ENCODE measurements at places on chromosomes 1 and 21.

DNA sequence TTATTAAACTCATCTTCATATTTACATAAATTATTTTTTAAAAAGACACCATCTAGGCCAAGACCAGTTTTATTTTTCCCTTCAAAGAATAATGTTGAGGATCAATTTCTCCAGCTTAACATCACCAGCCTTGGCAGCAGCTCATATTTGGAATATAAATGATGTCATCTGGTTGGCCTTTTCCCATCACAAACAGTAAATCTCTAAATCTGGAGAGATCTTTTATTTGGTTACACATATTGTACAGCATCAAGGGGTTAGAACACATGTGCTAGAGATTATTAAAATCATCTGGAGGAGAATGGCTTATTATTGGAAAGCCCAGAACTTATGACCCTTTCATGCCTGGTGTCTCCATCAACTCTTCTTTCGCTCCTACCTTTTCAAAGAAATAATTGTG is 508.8 kb downstream of the PLPP3 start:
- no peak for DNase-seq

GRCh38 chr1:166814611-166815010 is 24.7 kb upstream of the POGK start:
- no peak for DNase-seq

DNA sequence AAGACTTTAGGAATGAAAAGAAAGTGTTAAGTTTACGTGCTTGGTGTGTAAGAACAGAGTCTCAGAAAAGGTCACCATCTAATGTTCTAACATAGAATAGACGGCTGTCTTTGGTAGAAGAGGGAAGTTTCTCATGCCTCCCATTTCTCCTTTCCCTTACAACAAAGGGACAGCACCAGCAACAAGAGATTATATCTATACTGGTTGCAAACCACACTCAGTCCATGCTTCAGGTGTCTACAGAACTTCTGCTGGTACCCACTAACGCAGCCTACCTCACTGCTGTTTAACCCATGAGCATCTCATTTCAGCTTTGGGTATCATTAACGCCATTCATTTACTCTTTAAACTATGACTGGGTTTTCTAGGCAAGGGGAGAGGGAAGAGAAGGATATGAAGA is 9.2 kb upstream of the ITPKB start:
- DNase-seq, result no peak

DNA sequence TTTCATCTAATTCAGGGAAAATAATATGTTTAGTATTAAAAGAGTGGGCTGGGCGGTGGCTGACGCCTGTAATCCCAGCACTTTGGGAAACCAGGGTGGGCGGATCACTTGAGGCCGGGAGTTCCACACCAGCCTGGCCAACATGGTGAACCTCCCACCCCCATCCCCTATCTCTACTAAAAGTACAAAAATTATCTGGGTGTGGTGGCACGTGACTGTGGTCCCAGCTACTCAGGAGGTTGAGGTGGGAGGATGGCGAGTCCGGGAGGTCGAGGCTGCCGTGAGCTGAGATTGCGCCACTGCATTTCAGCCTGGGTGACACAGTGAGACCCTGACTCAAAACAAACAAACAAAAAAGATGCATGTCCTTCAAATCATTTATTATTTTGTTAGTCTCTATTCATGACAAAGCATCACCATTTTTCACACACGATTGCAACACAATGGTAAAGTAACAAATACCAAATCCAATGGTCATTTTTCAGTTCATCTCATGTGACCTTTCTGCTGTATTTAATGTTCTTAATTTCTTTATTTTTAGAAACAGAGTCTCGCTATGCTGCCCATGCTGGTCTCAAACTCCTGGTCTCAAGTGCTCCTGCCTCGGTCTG is 1.0 kb downstream of the MSH4 start:
- DNase-seq, result no peak

GRCh38 chr1:19197845-19198244 is 12.2 kb downstream of the UBR4 start:
- DNase-seq, result no peak

GRCh38 chr21:44281801-44282200 is 3.9 kb upstream of the AIRE start:
- DNase-seq, result no peak

DNA sequence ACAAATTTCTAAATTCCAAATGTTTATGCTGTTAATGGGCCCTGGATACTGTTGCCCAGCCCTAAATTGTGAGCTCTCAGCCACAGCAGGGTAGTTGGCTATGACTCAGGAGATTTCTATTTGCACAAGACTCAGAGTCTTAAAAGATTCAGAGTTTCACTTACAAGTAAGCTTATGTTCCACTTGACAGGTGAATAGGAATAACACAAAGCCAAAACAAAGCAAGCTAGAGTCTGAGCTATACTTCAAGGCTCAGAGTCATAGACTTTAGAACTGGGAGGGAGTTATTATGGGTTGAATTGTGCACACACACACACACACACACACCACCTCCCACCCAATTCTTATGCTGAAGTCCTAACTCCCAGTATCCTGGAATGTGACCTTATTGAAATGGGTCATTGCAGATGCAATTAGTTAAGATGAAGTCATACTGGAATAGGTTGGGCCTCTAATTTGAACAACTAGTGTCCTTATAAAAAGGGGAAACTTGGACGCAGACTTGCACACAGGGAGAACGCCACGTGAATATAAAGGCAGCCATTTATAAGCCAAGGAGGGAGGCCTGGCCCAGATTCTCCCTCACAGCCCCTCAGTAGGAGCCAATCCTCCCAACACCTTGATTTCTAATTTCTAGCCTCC is 30.2 kb downstream of the PRDX6 start:
- no peak for DNase-seq

GRCh38 chr1:155472491-155473083 is 90.0 kb downstream of the ASH1L start:
- DNase-seq, result no peak

DNA sequence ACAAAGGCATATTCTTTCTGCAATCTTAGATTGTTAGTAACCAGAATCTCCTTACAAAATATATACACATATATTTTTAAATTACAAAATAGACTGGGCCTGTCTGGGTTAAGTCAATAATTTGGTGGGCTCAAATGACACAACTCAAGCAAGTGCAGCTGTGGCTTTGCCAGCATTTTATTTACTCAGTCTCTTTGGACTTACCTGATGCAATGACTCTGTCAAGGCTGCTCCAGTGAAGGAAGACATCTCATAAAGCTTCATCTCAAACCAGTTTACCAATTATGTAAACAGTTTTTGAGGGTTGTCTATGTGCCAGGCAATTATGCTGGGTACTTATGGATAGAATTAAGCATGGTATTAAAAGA is 22.8 kb upstream of the ABCA4 start:
- DNase-seq, result no peak

DNA sequence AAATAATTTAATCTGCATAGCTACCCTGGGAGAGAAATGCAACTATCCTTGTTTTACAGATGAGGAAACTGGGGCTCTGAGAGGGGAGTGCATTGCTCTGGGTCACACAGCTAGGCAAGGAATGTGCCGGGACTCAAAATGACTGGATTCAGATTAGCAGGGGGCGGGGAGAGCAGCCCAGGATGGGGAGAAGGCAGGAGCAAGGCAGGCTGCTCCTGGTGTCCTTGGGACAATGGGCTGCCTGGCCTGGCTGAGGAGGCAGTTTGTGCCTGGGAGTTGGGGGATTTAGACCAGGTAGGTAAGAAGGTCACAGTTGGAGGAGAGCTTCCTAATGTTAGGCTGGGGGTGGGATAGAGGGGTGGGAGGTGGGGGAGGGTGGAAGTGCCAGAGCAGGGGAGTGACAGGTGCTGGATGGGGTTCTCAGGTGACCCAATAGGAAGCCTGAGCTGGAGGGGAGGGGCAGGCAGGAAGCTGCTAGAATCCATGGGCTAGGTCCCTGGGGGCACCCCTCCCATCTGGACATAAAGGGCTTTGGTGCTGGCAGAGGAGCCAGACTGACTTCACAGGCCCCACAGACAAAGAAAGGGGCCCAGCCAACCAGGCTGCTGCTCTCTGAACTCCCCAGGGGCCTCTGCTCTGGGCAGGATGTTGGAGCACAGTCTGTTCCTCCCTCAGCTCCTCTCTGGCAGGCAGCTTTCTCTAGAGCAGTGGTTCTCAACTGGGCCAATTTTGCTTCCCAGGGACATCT is 29.0 kb downstream of the TRIM62 start:
- DNase-seq, result no peak

DNA sequence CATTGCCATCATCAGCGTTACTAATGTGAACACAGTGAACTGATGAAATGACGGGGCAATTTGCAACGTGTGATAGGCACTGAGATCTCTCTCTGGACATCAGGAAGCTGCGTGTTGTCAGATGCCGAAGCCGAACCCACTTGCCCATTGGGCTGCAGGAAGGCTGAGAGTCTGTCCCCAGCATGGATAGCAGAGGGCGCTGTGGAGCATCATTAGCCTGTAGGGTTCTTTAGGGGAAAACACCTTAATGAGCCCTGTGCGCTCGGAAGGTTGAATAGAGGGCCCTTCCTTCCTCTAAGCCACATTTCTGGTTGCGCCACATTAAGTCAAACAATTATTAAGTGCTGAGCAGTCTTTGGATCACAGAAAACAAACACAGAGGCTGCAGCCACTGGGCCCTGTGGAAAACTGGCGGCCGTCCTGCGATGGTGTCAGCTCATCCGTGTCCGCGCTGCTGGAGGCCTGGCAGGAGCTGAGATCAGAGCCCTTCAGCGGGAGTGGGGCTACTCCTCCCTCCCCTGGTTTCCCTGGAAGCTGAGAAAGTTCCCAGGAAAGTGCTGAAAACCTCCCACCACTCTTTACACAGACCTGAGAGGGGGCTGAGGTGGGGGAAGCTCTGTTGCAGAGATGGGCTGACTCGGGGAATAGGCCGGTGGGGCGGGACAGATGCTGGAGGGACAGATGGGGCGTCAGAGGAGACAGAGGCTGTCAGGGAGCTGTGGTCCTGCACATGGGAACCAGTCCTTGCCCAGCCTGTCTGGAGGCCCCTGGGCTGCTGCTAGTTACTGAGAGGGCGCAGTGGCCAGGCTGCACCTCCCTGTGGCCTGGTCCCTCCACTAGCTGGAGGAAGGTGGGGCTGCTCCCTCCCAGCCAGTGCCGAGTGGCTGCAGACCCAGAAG is 12.7 kb downstream of the TFF2 start:
- DNase-seq, result peak; percentile 70

DNA sequence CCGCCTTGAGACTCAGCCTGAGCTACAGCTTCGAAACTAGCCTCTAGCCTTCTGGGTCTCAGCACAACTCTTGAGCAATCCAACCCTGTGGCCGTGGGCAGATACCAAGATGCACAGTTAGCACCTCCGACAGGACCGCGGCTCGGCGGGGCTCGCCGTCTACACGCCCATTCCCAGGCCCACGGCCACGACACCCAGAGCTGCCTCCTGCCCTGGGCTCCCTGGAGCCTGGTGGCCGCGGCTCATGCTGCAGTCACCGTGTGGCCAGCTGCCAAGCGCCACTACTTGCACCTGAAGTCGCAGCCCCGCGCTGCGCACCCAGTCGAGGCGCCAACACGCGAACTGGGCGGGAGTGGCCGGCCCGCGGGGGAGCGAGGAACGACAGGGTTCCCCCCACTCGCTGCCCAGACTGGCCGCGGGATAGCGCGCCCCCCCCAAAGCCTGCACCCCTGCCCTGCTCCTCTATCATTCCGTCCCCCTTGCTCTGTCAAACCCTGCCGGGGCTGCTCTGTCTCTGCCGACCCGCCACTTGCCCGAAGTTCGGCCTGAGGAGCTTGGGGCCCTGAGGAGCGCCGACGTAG is 729 bp upstream of the CDCA8 start:
- DNase-seq, result peak; percentile 33

GRCh38 chr1:184462990-184463389 is 76.2 kb downstream of the C1orf21 start:
- no peak for DNase-seq

GRCh38 chr1:151960780-151961513 is 32.7 kb downstream of the S100A10 start:
- no peak for DNase-seq

DNA sequence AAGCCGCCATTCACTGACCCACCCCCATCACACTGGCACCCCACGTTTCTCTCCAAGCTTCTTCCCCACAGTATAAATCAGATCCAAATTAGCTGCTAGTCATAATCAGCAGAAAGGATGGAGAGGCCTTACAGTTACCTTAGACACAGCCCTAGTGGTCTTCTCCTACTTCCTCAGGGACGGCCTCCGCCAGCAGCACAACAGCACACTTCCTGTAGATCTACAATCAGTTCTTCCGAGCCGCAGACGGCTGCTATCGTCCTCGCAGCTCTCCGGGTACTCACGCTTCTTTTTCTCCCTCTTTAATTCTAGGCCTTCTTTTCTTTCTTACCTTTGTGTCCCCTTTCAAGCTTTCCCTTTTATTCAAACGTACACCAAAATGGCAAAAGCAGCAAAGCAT is 313.5 kb downstream of the SMYD3 start:
- DNase-seq, result no peak

DNA sequence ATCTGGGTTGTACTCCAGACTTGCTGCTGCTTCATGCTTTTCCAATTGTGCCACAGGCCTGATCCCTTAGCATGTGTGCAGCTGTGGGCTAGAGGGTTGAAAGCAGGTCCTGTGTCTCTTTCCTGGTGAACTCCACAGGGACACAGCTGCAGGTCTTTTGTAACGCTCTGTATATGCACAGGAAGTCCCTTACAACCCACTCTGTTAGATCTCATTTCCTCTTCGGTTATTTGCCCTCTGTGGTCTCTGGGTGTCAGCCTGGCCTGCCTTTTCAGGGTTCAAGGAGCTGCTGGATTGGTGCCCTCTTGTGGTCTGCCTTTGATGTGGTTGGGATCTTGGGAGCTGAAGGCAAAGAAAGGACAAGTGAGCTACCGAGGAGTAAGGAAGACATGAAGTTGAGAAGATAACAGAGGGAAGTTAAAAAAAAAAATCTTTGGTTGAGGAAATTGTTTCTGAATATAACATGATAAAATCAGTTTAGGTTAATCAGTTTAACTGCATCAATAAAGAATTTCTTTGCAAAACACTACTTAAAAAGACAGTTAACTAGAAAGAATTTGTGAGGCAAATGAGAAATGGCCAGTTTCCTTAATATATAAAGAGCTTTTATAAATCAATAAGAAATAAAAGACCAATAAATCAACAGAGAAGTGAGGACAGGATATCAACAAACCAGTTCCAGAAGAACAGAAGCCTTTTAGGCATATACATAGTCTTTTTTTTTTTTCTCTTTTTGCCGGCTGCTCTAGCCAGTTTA is 44.1 kb downstream of the UCK2 start:
- peak; percentile 31 for DNase-seq

DNA sequence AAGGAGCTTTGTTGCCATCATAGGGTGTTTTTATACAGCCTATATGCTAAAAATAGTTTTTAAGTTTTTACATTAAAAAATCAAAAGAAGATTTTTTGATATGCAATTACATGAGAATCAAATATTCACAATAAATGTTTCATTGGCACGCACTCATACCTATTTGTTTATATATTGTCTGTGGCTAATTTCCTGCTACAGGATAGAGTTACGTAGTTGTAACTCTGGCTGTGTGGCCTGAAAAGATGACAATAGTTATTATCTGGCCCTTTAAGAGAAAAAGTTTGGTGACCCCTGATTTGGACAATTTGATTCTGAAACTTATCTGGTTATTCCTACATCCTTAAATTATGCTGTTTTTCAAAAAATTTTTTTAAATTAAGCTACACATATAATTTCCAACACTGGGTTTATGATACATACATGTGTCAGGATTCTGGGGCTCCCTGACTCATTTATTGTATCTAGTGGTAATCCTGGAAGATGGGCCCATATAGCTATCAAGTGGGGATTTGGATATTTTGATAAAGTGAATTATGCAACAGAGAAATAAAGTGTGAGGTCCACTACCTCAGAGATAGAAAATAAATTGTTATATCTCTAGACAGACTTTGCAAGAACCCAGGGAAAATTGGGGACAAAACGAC is 370.2 kb upstream of the LYPLAL1 start:
- DNase-seq, result no peak

All from endothelial cell (in vitro differentiated cells).